Cortex of kidney (tissue), 1 donor: ENCODE measurements at places on chromosomes 7 and 10.

- DNase-seq: no peak
Observed at GRCh38 chr7:102061981-102062390, 224.7 kb upstream of the SH2B2 start.

- DNase-seq: no peak
Observed at GRCh38 chr10:86958116-86958900, at the start of gene SNCG. Gene SNCG (plus strand): TSS chr10:86958599. CDS start chr10:86958698, 99 bp downstream.

DNA sequence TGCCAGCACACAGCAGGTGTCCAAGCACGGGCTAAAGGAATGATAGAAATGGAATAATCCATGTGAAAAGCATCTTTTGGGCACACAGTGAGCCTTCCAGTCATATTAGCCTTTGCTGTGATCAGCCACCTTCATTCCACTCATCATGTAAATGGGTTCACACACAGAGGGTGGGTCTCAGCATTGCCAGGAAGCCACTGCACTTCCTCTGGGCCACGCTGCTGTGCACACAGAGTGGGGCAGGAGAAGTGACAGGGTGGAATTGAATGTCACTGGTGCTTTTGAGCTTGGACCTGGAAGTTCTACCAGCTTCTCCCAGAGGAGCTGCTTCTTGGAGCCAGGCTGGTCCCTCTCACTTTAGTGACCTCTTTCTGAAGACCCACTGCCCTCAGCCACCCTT lies 203.5 kb downstream of the USP6NL start:
- no peak for DNase-seq

GRCh38 chr7:98217623-98218582 lies 6.7 kb downstream of the BHLHA15 start:
- no peak for DNase-seq

DNA sequence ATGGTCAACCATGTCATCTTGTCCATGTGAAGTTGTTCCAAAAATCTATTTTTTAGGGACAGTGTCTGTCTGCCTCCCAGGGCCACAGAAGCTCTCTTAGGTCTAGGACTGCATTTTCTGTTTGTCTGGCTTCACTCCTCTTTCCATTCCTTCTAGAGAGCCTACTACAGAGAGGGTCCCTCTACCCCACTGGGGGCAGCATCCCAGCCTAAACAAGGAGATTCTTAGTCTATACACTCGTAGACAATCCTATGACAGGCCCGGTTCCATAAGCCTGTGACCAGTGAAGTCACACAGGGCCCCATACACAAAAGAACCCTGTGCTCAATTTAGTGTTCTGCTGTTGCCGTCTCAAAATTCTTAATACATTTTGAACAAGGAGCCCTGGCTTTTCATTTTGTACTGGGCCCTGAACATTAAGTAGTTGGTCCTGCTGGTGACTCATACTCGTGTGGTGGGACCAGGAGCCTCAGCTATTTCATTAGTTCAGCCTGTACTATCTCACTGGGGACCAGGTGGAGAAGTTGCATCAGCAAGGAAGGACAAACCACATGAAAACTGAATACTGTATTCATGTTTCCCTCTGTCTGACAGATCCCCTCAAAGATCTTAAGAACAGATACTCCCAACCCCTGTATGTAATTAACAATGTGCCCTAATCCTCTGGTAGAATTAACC lies 23.5 kb upstream of the FAM180A start:
- DNase-seq: no peak

DNA sequence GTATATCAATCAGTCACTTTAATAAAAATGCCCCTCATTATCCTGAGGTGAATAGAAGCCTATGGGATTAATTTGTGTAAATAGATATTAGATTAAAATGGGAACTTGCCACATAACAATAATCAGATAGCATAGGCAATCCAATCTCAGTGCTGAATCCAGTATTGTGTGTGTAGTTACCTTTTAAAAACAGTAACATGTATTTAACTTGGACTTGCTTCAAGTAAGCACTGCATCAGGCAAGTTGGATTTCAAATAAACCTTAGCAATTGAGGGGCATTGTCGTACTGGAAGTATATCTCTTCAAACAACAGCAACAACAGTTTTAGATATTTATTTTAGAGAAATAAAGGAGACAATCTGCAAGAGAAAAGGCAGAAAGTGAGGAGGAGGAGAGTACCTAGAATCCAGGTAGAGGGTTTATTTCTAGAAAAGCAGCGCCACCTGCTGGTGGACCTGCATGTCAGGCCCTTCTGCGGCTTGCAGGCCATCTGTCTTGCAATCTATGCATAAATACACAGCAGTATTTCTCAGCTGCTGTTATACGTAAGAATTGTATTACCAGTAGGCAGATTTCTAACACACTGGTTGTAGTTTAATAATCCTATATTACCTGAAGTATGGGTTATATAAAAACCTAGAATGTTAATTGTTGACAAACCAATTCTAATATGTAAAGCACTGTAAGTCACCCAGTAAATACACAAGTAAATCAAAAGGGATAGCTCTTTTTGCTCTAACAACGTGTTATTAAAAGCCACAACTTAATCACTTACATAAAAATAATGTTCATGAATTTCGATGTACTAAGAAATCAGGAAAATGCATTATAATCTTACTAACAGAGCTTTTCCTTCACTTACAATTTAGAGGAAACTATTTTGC lies 652.8 kb downstream of the KCNMA1 start:
- DNase-seq: no peak

DNA sequence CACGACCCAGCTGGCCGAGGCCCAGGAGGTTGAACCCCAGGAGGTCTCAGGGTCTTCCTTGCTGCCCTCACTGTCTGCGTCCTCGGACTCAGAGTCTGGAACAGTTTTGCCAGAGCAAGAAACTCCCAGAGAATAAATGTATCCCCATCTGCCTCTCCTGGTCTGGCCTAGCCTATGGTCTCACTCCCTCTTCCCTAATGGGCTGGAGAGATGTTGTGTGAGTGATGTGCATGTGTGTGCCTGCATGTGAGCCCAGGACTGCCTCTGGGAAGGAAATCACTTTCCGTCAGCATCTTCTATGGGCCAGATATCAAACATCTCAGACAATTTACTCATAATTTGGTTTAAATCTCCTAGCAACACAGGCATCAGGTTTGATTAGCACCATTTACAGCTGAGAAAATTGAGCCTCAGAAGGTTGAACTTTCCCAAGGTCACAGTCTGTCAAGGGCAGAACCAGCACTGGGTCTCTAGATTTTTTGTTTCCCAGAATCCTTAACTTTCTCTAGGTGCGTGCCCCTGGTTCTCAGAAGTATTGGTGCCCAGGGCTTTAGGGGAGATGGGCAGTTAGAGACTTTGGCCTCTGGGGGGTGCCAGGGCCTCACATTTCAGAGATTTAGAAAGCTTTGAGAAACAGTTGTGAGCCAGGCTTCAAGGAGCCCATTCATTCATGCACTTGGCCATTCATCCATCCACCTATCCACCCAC lies 4.9 kb downstream of the TMEM270 start:
- no peak for DNase-seq

DNA sequence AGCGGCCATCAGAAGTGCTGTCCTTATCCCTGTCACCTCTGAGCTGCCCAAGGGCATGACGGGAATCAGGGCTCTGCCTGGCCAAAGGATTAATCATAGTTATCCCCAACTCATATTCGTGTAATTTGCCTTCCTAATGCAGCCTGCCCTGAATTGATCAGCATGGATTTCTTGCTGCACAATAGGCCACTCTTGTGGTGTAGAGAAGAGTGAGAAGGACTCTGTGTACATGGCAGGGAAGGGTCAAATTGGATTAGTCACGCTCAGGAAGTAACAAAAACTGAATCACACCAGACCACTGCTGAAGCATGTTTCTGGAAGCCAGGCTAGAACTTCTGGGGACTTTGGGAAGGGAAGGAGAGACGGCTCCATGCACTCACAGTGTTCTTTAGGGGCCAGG lies 227.0 kb downstream of the BUB3 start:
- DNase-seq: no peak

GRCh38 chr7:155293721-155294510 lies 3.8 kb upstream of the INSIG1 start:
- no peak for DNase-seq

DNA sequence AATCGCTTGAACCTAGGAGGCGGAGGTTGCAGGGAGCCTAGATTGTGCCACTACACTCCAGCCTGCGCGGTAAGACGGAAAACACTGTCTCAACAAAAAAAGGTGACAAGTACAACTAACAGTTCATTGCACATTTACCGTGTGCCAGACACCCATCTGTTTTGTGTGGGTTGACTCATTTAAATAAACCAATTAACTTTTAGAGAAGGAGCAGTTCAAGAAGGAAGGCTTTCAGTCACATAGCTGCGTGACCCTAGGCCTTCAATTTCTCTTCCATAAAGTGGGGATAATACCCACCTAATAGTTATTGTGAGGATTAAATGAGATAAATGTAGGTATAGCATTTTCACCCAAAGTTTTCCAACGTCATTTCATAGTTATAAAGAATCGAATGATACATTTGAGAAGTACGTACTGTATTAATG lies 52.3 kb upstream of the KDM7A start:
- DNase-seq: no peak

- no peak for DNase-seq
Observed at GRCh38 chr10:102113956-102114857, 6.0 kb downstream of the LDB1 start.

DNA sequence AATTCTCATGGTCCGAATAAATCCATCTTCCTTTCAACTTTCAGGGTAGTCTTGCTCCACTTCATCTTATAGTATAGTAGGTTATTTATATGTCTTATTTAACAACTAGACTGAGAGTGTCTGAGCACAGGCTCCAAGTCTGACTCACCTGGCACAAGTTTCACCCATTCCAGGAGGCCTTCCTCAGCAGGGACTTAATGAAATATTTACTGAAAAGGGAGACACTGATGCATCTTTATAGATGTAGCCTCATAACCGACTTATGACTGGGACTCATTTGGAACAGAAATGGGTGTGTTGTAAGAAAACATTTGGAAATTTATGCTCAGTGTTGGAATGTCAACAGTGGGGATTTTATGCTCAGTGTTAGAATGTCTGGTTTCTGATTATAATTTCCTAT lies 59.9 kb downstream of the CH25H start:
- DNase-seq: no peak

DNA sequence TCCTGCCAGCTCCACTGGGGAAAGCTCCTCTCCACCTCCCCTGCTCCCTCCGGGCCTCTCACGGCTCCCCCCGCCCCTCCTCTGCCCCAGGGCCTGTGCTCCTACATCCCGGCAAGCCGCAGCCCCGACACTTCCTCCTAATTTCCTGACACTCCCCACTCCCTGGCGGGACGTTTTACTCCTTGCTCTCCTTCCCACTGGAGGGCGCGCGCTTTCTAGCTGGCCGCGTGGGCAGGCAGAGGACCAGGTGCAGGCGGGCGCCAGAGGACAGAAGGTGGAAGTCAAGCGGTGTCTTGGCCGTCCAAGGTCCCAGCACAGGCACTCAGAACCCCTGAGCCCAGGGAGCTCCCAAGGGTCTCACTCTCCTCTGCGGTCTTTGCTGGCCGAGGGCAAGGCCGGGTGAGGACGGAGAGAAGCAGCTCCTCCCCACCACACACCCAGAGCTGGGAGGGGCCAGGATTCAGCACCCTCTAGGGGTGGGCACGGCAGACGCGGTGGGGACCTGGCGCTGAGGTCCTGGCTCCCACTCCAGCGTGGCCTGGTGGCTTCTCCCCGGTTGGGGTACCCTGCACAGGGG lies 19.1 kb downstream of the ADAM8 start:
- no peak for DNase-seq

DNA sequence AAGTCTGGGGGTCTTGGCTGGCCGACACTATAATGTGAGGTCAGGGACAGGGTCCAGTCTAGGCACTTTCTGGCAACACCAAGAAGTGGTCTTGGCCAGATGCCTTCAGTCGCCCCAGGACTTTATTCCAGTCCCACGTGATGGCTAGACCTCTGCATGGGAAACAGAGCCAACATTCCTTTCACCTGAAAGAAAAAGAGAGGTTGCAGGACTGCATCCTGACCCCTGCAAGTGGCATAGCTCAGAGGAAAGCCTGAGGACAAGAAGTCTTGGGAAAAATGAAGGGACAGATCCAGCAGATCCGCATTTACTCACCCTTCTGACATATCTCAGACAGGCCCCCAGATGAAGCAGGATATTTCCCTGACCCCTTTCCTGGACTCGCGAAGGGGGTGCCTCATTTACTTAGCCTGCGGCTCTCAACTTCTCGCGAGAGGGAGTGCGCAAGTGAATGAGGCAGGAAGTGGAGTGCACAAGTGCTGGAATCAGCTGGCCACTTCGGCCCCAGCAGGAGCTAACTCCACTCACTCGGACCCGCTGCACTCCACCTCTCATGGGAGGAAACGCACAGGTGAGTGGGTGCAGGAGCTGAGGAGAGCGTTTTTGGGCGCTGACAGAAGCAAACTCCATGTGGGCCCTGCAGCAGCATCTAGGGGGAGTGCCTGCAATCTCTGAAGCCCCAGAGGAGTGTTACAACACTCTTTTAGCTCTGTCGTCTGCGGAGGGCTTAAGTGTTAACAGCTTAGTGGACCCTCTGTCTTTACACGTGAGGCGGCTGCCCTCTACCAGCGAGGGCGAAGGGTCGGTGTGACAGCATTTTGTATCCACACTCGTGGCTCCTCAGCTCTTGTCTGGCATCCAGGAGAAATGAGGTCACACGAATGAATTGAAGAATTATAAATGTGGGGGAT lies 916.2 kb upstream of the GHITM start:
- DNase-seq: no peak

DNA sequence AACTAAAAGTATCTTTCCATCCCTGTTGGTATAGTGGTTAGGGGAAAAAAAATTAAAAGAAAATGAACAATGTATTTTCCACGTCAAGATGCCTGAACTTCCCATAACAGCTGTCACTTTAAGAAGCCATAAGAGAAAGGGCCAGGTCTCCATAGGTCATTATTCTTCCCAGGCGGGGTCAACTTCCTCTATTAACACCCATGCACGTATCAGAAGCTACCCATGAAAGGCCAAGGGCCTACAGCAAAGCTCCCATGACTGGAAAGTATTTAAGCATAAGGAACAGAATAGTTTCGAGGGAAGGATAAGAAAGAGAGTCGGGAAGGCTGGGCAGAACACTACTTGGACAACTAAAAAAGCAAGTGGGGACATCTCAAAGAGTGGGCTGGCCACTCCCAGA lies 40.1 kb downstream of the RBM28 start:
- DNase-seq: no peak

DNA sequence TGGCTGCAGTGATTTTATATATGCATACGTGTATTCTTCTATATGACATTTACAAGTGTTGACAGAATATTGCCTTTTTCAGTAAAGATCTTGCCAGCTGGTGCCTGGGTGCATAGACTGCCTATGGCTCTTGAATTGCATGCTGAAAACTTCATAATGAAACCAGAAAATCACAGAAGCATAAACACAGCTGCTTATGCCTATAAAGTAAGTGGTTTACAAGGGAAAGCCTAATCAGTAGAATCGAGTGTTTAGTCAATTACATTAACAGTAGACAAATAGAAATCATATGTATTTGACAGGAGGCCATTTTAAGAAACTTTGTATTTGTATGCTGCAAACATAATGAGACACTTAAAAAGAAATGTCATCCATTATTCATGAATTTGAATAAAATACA lies 82.5 kb downstream of the TMEM168 start:
- DNase-seq: no peak

DNA sequence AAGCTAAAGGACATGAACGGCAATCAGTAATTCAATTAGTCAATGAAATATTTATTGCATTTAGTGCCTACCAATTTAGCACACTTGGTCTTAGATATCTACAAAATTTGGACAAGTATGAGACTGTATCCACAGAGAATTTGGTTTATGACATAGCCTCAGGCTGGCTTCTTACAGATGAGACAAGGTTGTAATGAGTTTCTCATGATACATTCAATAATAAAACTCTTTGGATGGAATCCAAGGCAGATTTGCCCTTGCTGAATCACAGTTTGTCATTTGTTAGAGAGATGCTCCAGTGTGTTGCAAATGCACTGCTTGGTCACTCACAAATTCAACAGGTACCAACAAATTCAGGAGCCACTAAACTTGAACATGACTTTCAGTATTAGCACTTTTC lies 162.5 kb downstream of the GPR37 start:
- no peak for DNase-seq
